ENCODE measurements at places on chromosomes 7 and 10.

- DNase-seq: no peak
Measured at GRCh38 chr7:151175047-151175792, 7.7 kb upstream of the GBX1 start.

DNA sequence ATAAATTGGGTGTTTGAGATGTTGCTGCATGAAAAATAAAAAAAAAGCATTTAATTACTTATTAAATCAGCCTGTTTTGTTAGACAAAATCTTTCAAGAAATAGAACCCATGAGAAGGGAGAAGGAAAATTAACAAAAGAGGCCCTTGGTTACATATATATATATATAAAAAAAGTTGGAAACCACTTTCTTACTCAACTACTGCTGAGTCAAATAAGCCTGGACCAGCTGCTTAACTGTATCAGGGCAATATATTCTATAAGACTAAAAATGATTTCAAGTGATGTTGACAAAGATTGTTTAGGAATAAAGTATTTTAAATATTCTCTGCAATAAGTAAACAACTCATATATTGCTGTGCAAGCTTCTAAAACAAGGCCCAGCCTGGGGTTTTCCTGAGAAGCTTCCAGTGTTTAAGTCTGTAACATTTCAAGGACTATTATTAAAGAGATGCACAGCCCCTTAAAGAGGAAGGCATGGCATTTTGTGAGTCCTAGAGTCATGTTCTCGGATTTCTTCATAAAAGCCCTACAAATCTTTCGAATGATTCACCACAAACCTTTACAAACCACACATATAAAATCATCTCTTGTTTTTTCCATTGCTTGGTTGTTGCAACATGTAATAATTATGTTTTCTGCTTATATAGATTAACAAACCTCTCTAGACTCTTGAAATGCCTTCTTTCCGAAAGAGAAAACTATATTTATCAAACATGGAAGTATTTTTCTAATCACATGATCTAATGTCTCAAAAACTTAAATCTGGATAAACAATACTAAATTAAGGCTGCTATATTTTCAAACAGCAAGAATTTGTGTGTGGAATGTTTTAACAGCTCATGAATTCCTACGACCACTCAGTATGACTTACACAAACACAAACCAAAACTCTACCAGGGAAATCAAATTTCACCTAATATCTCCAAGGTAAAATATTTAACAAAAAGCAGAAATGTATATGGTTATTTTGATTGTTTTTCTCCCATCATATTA is 14.3 kb downstream of the JAZF1 start:
- DNase-seq: no peak

DNA sequence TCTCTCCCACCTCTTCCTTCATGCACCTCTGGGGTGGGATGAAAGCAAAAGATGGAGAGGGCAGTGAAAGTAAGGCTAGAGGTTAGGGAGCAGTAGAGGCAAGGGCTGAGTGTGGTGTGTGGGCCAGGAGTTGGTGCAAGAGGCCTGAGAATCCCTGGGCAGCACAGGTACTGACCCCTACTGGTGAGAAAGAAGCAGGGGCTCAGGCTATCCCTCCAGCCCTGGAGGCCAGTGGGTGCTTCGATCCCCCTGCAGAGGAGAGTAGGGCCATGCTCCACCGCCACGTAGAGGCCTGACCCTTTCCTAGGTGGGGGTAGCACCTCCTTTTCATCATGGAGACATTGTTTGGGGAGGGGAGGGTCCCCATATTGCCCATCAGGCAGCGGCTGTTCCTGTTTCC is 9.8 kb downstream of the CDHR1 start:
- no peak for DNase-seq

DNA sequence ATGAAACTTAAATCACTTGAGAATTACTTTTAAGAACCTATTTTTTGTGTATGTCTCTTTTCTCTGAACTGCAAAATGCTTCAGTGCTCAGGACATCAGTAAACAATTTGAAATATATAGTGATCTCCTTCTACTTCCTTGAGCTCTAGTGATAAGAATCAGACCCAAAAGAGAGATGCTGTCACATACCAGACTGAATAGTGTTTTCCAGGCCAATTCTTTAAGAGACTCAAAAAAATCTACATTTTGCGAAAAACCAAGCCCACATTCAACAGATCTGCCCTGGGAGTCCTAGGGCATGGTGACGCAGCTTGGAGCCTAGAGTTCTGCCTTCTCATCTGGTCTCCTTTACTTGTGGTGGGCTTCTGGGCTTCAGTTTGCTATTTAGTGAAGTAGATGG is 72.1 kb upstream of the SLC13A1 start:
- no peak for DNase-seq

DNA sequence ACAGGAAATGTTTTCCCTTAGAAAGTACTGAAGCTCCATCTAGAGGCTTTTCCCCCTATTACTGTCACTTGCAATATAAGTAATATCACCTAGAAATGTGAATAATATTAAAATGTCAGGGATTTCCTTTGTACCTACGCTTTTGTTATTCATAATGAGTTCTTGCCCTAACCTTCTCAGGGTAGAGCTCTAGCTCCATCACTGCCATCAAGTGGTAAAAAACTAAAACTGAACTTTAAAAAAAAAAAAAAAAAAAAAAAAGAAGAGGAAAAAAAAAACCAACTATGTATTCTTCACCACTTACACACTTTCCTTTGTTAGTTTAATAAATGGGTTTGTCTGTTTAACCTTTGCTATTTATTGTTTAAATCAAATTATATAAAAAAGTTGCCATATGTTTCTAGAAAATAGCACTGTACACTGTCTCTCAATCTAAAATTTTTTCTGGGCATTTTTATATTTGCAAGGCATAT is 49.9 kb downstream of the DNAJC1 start:
- no peak for DNase-seq

- DNase-seq: no peak
Measured at GRCh38 chr7:111780527-111780926, 218.2 kb upstream of the IMMP2L start.

DNA sequence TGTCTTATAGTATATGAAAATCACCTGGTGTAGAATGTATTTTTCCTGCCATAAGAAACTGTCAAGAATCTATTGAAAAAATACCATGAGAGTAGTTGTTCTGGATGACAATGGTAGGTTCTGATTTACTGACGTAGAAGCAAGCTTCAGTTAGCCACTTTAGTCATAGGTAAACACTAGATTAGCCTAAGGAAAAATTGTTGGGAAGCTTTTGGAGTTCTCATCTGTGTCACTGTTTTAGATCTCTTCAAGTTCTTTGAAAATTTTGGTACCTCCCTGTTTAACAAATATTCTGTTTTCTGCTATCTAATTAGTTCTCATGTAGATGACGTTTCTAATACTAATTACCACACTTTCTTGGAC is 131.8 kb downstream of the ADK start:
- no peak for DNase-seq

DNA sequence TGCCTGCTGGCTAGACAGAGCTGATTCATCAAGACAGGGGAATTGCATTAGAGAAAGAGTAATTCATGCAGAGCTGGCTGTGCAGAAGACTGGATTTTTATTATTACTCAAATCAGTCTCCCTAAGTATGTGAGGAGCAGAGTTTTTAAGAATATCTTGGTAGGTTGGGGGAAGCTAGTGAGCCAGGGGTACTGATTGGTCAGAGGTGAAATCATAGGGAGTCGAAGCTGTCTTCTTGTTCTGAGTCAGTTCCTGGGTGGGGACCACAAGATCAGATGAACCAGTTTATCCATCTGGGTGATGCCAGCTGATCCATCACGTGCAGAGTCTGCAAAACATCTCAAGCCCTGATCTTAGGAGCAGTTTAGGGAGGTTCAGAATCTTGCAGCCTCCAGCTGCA is 39.8 kb downstream of the FOXI2 start:
- DNase-seq: no peak

DNA sequence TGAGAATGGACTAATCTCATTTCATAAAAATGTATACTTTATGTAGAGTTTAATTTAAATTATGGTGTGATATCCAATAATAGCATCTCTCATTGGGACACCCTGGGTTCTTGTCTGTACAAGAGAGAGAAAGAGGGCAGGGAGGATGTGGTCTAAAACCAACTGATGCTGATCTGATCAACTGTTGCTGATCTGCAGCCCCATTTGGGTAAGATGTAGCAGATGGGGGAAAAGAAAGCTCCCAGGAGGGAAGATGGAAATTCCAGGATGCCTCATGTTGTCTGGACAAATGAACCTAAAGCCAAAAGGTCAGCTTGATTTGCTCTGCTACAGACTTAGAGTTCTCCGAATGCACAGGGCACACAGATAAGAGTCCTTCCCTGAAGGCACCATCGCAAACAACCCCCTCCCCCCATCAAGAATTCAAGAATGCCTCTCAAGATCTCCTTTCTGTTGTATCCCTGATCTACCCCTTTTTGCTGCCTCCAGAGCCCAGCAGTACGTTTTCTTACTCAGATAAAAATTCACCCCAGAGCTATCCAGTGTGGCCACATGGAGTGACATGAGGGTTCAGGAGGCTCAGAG is 171.4 kb upstream of the INHBA start:
- DNase-seq: no peak

DNA sequence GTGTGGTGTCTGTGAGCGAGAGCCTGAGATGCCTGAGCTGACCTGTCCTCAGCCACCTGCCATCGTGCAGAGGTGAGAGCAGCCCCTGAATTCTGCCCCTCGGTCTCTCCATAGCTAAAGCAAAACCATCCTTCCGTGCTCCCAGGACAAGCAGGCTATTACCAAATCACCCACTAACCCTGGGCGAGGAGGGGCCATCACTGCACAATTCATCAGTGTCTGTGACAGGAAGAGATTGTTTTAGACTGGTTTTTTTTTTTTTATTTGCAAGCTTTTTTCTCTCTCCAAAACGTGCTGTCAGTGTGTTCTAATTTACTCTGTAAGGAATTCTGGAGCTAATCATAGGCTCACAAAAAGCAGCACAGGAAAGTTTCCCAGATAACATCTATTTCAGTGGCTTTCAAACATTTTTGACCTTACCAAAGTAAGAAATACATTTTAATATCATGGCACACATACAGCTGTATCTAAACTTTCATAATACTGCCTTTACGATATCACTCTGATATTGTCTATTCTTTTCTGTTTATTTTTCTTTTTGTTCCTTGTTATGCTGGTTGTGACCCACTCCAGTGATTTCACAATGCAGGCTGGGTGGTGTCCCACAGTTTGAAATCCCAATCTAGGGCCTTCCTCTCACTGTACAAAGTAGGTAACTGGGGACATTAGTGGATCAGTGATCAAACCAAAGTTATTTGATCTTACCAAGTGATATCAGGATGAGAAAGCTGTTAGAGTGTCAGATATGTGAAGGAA is 62.8 kb downstream of the EGFR start:
- no peak for DNase-seq

DNA sequence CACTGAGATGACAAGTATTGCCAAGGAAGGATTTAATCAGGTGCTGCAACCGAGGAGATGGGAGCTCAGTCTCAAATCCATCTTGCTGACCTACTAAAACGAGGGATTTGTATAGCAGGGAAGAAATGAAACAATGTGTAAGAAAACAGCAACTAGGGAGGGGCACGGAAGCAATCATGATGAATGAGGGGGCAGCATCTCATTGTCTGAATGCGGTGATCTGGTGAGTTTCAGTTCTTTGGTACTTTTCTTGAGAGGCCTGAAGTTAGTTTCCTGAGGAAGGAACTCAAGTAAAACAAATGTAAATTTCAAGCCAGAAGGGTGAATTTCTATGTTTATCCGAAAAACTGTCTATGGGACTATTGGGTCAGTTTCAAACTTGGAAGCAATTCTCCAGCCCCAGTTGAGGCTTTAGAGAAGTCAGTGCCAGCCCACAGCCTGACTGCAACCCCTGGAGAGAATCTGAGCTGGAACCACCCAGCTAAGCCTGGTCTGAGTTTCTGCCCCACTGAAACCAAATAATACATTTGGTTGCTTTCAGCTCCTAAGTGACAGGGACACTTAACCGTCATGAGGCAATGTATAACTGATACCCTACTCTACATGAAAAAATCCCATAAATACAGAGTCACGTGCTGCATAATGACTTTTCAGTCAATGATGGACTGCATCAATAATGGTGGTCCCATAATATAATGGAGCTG is 45.8 kb upstream of the TNS3 start:
- no peak for DNase-seq

GRCh38 chr7:86778271-86778670 is 134.6 kb downstream of the GRM3 start:
- no peak for DNase-seq

- no peak for DNase-seq
Measured at GRCh38 chr7:103474956-103475355, 28.9 kb upstream of the SLC26A5 start.

DNA sequence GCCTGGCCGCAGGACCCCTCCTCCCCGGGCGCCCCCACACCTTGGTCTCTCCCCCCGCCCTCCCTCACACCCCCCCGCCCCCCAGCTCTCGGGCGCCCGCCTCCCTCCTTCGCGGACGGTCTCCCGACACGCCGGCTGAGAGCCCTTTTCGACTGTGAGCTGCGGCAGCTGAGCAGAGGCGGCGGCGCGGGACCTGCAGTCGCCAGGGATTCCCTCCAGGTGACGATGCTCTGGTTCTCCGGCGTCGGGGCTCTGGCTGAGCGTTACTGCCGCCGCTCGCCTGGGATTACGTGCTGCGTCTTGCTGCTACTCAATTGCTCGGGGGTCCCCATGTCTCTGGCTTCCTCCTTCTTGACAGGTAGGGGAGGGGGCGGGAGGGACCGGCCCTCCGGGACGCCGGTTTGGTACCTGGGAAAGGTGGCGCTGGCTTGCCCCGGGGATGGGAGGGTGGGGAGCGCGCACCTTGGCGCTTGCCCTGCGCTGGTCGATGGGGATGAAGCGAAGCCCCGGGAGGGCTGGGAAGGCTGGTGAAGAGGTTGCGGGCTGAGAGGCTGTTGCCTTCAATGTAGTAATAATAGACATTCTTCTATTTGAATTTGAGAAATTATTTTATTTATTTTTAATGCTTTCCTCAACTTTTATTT is at the start of gene BMPER:
Gene BMPER (plus strand): TSS at position 151 of the 644 bp plus-strand sequence. CDS start 75 bp downstream, at position 226.
- DNase-seq: no peak
